ENCODE measurements at places on chromosomes 1 and 21.

GRCh38 chr1:222583079-222583478 is 6.7 kb downstream of the TAF1A start:
- no peak for DNase-seq

GRCh38 chr1:175579956-175580750 is 163.2 kb downstream of the TNR start:
- no peak for DNase-seq

DNA sequence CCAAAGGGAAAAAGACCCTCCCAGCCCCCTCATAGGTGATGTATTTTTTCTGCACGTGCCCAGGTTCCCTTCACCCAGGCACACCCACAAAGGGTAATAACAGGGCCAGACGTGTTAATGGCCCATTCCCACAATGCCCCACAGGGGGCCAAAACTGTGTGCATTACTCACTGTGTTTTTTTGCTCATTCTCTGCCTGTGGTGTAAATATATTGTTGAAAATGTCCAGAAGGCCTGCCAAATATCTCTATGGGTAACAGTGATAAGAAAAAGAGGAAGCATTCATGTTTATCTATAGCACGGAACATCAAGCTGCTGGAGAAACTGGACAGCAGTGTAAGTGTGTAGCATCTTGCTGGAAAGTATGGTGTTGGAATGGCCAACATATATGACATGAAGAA is 21.9 kb downstream of the RHEX start:
- no peak for DNase-seq

GRCh38 chr1:230869500-230869899 is 1.2 kb upstream of the C1orf198 start:
- DNase-seq: no peak

- no peak for DNase-seq
Measured at GRCh38 chr1:171263901-171264300, 15.6 kb downstream of the FMO1 start.

- no peak for DNase-seq
Measured at GRCh38 chr1:15523104-15524020, 653 bp downstream of the CASP9 start.

DNA sequence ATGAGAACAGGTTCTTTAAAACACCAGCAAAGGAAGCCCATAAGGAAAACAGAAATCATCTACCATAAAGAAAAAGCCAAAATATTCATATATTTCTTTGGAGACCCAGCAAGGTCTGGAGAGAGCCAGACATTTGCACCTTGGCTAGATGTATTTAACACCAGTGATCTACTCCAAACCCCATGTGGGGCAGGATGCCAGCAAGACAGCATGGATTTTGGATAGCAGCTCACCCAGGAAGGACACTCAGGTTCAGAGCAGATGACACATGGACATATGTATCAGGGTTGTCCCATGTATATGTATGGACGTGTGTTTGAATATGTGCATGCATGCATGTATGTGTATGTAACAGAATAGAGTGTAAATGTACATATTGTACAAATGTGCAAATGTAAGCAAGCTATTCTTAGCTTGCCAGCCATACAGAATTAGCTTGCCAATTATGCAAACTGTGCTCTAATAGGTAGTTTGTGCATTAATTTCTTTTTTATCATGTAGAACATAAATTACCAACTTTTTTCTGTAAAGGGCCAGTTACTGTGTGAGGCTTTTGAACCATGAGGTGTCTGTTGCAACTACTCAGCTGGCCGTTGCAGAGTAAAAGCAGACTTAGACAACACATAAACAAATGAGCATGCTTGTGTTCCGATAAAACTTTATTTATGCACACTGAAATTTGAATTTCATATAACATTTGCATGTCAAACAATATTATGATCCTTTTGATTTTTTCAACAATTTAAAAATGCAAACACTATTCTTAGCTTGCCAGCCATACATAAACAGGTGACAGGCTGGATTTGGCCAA is 73.5 kb upstream of the KAZN start:
- no peak for DNase-seq

DNA sequence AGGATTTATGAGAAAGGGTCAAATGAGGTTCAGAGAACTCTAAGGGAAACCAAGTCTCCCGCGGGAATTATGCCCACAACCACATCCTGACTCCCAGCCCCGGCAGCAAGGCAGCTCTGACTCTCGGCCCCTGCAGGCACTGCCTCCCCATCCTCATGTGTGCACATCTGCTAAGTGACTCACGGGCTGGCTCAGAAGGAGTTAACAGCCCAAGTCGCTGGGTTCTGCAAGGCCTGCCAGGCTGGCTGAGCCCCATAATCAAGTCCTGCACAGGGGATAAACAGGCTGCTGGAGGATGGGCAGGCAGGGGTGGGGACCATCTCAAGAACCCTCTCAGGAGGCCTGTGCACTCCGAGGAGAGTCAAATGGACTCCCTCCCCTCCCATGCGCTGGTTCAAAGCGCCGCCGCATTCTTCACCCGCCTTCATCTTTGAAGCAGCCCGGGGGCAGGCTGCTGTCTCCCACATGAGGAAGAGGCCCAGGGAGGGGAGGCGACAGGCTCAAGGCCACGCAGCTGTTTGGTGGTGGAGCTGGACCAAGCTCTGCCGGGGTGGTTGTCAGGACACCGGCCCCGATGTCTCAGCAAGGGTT is 344.3 kb downstream of the MATN1 start:
- DNase-seq: no peak

DNA sequence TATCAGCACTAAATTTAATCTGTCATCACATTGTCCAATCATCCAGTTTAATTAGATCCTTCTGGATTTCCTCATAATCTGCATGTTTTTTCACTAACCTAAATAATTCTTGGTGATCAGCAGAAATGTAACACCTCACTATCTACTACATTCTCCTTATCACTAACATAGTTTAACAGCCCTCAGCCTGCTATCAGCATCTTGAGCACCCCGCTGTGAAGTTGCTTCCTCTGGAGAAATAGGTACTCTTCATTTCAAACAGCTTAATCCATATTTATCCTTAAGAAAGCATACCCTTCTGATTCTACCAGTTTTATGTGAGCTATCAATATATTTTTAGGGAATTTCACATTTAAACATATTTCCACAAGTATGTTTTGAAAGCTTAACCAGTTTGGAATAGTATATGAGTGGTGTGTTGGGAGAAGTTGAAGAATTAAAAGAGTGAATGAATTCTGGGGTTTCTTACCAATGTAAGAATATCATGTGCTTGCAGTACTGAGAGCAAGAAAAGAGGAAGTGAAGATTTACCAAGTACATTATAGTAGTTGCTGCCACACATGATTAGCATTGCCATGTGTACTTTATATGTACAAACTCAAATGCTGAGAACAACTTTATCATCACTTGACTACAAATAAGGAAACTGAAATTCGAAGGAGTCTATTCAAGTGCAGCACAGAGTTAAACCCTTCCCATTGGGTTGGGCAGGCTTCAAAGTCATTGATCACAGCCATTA is 771.1 kb upstream of the ADGRL4 start:
- no peak for DNase-seq

GRCh38 chr1:221327954-221328353 is 413.9 kb downstream of the DUSP10 start:
- no peak for DNase-seq

DNA sequence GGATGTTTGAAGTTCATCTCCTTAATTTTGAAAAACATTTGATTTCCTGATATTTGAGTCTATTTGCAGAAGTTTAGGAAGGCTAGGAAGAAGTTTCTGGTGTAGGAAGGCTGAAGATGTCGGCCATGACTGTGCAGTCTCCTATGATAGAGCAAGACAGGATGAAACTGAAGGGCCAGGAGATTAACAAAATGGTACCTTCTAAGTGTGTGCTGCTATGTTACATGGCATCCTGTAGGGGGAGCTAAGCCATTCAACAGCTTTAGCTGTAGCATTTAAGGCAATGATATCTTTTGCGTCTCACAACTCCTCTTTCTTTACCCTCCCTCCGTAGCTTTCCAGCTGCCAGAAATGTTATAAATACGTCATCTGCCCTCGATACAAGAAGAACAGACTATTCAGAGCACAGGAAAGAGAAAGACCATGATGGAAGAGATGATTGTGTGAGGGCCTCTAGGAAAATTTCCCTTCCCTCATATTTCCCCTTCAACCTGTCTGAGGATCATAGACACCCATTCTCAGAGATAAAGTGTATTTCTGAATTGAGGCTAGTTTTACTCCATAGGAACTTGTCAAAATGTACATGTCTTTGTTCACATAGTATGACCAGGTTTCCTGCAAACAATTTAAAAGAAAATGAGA is 61.1 kb downstream of the XCL1 start:
- no peak for DNase-seq
